ENCODE measurements at places on chromosomes 7 and 10. TPM values are rescaled to one million over a fixed set of nuclear protein-coding genes. Genes with fewer than 3 reads are reported as not detected.

GRCh38 chr10:103758294-103758681, 97.1 kb downstream of the SH3PXD2A start:
- DNase-seq = no peak

GRCh38 chr7:33459340-33459751, 330.0 kb downstream of the BBS9 start:
- DNase-seq = no peak

DNA sequence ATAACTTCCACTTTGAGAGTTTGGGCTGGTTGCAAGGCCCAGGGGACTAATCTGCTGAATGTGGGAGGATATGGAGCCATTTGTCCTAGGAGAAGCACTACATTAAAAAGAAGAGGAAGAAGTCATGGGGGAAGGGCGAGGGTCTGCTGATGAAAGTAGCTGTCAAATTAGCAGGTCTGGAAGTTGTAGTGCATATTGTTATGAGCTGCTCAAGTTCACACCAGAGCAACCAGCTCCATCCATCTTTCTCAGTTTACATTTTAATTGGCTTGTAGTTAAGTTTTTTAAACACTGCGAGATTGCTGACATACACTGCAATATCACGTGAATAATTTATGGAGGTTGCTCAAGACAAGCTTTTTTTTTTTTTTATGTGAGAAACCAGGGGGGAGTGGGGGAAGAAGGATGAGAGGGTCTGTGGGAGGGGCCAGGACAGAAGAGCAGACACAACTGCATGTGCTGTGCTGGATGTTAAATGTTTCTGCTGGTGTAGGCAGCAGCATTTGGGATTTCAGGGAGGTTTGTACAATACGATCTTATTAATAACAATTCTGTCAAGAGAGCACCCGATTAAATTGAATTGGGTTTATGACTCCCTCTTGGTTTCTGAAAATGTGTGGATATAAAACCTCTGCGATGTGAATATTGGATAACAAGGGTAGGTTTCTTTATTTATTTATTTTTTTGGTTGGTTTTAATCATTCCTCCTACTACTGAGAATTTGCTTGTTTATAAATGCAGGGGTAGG, 759.0 kb upstream of the GALNT17 start:
- DNase-seq = no peak

- peak; percentile 83 for DNase-seq
Measured at GRCh38 chr7:149460493-149461277, at the start of gene ZNF777. ZNF777 (minus strand) TSS chr7:149461062; CDS start chr7:149456022, 5,040 bp downstream.

GRCh38 chr7:157693071-157693520, 356.3 kb downstream of the DNAJB6 start:
- no peak for DNase-seq

DNA sequence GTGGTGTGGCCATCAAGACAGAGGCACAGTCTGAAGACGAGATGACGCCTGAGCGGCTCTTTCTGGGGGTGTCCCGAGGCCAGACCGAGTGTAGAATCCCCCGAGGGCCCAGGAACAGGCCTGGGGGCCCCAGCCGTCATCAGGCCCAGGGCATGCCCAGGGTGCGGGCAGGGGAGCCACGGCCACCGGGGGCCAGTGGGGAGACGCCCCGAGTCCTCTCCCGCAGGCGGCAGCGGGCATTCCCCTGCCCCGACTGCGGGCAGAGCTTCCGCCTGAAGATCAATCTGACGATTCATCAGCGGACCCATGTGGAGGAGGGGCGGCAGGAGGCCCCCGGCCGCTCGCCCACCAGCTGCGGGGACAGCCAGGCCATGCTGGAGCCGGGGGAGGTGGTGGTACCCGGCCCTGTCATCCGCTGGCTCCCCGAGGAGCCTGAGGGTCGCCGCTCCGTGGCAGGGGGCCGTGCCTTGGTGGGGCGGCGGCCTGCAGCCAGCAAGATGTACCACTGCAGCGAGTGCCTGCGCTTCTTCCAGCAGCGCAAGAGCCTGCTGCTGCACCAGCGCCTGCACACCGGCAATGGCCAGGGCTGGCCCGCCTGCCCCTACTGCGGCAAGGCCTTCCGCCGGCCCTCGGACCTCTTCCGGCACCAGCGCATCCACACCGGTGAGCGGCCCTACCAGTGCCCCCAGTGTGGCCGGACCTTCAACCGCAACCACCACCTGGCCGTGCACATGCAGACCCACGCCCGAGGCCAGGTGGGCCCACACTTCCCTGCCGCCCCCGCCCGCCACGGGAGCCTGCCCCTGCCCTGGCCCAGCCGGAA, 19.7 kb downstream of the ZNF783 start:
- DNase-seq = no peak

DNA sequence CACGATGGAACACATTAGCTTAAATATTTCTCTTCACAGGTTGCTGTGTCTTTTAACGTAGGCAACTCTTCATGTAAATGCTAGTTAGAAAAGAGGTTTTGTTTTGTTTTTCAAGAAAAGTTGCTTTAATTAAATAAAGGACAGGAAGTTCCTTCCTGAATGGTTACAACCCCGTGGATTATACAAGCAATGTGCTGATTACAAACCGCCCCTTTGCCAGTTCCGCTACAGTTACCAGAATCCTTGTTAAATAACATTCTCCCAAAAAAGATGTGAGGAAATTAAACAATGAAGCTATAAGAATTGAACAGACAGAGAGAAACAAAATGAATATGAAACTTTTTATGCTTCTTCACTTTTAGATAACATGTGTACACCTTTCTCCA, 75.1 kb downstream of the LYZL2 start:
- DNase-seq = no peak

DNA sequence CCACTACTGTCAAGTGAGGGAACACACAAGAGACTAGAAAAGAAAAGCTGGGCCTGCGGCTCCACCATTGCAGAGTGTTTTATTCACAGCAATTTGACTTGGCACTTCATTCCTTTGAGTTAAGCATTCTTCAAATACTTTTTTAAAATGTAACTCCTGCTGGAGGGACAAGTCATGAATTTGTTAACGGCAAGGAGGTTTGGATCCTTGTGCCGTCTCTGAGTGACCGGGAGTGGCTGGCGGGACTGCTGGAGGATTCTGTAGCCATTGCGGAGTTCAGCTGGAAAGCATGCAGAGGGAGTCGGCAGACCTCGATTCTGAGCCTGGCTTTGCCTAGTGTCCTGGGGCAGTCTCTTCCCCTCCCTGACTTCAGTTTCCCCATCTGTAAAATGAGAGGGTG, 9.8 kb downstream of the HSPA12A start:
- no peak for DNase-seq

DNA sequence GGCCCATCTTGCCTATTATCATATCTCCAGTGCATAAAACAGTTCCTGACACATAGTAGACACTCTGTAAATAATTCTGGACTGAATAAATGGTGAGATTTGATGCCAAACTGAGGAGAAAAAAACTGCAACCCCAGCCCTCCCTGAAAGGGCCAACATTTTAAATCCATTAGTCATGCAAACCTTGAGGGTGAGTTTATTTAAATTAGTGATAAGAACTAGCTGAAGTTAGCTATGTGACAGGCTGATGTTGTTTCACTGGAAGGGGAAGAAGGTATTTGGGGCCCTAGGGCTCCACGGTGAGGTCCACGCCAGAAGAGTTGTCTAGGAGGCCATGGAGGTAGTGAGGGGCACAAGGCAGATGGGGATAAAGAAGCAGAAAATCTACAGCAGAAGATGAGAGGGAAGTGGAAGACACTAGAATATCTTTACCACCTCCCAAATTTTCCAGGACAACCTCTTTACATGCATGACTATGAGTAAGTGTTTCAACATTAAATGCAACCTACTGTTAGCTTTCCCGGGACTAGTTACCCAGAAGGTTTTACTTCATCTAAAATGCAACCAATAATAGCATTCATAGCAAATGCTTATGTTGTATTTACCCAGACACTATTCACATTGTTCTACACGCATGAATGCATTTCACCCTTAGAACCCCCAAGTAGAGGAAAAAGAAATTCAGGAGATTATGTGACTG, 183.2 kb upstream of the LYZL1 start:
- DNase-seq = no peak

DNA sequence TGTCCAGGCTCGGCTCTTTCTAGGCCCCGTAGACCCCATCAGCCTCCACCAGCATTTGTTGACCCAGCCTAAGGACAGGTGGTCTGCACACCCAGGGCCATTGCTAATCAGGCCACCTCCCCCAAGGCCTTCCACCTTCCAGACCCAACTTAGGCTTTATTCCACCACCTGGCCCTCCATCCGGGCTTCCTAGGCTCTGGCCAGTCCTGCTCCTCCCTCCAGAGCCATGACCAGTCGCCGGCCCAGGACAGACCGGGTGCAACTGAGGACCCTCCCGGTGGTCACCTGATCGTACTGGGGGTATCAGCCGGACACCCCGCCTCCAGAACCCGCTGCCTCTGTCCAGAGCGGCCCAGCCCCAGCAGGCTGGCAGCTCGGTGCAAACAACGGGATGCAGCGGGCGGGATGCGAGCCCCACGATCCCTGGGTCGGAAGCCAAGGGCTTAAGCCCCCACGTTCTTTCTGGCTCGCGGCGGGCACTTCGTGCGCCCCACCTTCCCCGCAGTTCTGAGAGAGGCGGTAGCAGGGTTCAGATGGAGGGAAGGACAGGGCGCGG, 545 bp downstream of the NACAD start:
- DNase-seq = no peak

GRCh38 chr10:29929006-29929405, 130.4 kb downstream of the JCAD start:
- DNase-seq = no peak

DNA sequence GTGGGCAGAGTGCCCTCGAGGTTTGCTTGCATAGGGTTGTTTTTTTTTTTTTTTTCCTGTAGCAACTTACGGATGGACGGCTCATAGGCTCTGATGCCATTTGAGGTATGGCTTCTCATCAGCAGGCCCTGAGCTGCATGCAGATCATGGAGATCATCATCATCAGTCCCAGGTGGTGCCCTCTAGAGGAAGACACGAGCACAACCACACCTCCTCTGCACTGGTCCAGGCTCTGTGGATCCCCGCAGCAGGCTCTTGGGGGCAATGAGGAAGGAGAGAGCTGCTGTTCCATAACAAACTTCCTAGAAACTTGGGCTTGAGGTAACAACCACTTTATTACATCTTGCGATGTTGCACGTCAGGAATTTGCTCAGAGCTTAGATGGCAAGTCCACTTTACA, 132.7 kb upstream of the CXCL12 start:
- no peak for DNase-seq

- no peak for DNase-seq
Measured at GRCh38 chr10:98577168-98577567, 130.4 kb upstream of the HPS1 start.

DNA sequence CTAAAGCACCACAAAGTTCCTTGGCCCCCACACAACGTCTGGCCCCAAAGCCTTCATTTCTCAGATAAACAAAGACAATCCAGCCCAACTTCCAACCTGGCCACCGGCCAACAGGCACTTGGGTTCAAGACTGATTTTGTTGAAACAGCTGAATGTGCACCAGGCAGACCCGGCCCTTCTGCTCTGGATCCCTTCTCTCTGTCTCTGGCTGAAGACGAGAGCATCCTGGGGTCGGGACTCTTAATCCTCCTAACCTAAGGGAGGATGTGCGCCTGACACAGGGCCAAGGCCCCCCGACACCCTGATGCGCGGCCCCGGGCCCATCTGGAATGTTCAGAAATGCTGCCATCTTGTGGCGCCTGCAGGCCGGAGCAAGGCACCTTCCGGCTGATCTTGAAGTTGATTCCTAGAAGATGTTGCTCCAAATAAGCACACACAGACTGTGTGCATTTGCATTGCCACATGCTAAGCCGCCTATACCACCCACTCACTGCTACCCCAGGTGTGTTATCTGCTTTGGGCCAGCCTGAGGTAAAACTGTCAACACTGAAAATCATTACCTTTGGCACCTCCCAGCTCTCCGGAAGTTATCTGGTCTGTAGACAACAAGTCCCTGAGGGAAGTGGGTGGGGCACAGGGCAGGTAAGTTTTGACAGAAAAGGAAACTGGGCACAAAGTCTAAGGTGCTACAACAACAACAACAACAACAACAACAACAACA, 98.4 kb upstream of the HABP2 start:
- peak; percentile 20 for DNase-seq

DNA sequence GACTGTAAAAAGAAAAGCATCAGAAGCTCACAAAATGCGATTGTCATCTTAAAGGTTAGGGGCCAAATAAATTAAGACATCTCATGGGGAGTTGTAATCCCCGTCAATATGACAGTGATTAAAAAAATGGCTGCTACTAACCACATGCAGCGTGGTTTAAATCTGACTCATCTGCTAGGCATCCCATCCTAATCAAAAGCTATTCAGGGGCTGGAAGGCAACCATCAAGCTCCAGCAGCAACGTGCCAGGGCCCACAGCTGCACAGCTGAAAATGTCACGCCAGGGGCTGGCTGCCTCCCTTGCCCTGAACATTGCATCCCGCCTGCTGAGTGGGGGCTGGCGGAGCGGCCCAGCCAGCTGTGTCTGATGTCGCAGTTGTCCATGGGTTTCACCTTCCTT, 66.3 kb upstream of the FRMD4A start:
- DNase-seq = no peak

DNA sequence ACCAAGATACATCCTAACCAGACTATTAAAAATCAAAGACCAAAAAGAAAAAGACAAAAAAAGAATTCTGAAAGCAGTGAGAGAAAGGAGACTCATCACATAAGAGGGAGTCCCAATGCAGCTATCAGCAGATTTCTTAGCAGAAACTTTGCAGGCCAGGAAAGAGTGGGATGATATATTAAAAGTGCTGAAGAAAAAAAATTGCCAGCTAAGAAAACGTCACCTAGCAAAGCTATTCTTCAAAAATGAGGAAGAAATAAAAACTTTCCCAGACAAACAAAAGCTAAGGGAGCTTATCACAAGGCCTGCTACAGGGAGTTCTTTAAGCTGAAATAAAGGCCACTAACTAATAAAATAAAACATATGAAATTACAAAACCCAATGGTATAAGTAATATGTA, 40.5 kb upstream of the CDK6 start:
- DNase-seq = no peak

DNA sequence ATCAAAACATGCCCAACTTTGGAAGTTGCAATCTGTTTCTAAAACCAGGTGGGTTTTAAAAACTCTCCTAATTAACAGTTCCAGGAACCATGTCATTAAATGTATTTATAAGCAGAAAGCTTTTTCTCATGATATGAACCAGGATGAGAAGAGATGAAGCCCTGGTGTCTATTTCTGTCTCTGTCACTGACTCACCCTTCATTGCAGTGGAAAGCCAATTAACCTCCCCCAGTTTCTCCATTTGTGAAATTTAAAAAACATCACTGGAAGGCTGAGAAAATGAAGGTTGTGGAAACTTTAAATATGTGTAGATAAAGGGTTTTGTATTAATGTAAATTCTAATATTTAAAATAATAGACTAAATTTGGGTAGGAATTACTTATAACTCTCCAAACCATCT, 1088.0 kb downstream of the SORCS1 start:
- no peak for DNase-seq

- DNase-seq = no peak
Measured at GRCh38 chr7:135562720-135563119, 5.0 kb downstream of the NUP205 start.

The KNDC1 gene
- total RNA-seq = not detected

The DNAAF5 gene
- 48.5 TPM for total RNA-seq

The PAX4 gene
- not detected for total RNA-seq

The HOXA11 gene
- total RNA-seq = 0.10 TPM

The SFXN3 gene
- 13.9 TPM for total RNA-seq

The ARHGEF35 gene
- 6.7 TPM for total RNA-seq

The BTBD16 gene
- total RNA-seq = not detected

The FAM25G gene
- total RNA-seq = not detected

The TMEM168 gene
- 12.0 TPM for total RNA-seq

The PRLHR gene
- not detected for total RNA-seq

The GIMAP8 gene
- total RNA-seq = 11.9 TPM
